ENCODE measurements at places on chromosomes 3 and 15.
A peak's percentile ranks its signal among the peaks of the same experiment; 100 is the strongest.

GRCh38 chr3:141498598-141499223 lies 11.9 kb downstream of the RASA2 start:
- no peak for DNase-seq

- DNase-seq = no peak
Measured at GRCh38 chr3:50342813-50343633, 2.4 kb upstream of the RASSF1 start.

- no peak for DNase-seq
Measured at GRCh38 chr3:195153130-195153529, 117.8 kb downstream of the XXYLT1 start.

DNA sequence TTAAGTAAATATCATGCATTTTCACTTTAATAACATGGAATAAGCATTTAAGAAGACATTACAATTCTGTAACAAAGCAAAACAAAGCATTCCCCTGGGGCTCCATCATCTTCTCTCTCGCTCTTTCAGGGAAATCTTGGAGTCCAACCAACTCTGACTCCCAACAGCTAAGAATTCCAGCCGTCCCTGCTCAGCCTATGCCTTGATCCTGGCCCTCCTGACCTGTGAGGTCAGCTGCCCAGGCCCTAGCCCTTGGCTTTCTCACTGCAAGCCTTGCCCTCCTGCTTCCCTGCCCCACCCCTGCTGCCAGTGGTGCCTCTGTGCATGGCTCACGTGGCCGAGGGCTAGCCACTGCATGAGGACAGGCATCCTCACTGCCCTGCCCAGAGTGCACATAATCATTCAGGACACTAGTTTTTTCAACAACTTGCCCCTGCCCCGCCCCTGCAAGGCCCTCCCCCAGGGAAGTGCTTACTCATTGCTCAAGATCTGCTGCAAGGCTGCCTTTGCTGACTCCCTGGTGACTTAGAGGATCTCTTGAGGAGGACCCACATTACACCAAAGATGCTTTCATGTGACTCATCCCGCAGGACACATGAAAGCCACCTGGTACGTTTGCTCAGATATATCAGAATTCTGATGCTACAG lies 37.6 kb downstream of the MTMR10 start:
- peak; percentile 21 for DNase-seq

GRCh38 chr3:173586166-173586565 lies 188.6 kb downstream of the NLGN1 start:
- no peak for DNase-seq

GRCh38 chr3:193830791-193831191 lies 237.8 kb downstream of the OPA1 start:
- no peak for DNase-seq

DNA sequence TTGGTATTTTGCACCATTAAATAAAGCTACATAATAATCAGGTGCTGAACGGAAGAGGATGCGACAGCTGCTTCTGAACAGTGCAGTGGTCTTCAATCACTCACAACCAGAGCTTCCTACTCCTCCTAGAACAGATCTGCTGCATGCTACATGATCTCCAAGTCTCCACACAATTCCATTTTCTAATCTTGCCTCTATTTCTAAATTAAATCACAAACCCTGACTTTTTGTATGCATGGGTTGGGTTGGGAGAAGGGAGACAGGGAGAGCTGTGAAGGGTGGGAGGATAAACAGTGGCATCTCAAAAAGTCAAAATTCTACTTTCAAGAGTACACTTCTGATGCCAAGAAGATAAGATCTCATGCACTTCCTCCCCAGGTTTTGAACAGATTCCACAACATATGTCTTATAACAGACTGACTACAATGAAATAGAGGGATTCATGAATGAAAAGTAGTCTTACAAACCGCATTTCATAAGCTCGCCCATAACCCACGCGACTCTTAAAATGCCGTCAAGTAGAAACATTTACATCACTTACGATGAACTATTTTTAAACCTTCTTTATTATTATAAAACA lies 57.2 kb downstream of the CHSY1 start:
- no peak for DNase-seq

DNA sequence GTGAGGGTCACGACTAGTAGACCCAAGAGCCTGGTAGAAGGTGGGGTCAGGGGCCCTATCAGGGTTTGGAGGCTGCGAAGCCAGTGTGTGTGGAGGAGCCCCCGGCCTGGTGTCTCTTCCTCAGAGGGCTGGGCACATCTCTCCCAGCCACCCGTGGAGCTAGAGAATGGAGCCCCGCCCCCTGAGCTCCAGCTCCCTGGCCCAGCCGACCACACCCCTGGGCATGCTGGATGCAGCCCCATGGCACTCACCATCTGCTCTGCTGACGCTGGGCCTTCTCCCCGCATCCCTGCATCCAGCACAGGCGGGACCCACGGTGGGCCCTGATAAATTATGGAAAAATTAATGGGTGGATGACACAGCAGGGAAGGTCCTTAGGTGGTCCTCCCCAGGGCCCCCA lies 17.5 kb downstream of the ANKRD63 start:
- DNase-seq = no peak

GRCh38 chr3:115099986-115100571 lies 47.0 kb downstream of the ZBTB20 start:
- no peak for DNase-seq
